HCT116 (cell line): ENCODE measurements at places on chromosomes 3 and 15.
A peak's percentile ranks its signal among the peaks of the same experiment; 100 is the strongest.

DNA sequence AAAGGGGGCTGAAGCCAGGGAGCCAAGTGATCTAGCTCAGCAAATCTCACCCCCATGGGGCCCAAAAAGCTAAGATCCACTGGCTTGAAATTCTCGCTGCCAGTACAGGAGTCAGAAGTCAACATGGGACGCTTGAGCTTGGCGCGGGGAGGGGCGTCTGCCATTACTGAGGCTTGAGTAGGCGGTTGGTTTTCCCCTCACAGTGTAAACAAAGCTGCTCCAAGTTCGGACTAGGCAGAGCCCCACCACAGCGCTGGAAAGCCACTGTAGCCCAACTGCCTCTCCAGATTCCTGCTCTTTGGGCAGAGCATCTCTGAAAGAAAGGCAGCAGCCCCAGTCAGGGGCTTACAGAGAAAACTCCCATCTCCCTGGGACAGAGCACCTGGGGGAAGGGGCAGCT lies 8.1 kb upstream of the SLC25A36 start:
- no peaks in the 10 kb centered on the region for H3K36me3 ChIP-seq
- H3K27me3 ChIP-seq, result no peaks in the 10 kb centered on the region
- H3K4me3 ChIP-seq, result no peak overlapping the region

- H3K4me1 ChIP-seq, result no peaks in the 10 kb centered on the region
- H3K27me3 ChIP-seq, result no peaks in the 10 kb centered on the region
- H3K27ac ChIP-seq, result no peak overlapping the region
- no peak overlapping the region for H3K4me3 ChIP-seq
Measured at GRCh38 chr3:191425322-191425734, 35.6 kb upstream of the PYDC2 start.

- H3K27me3 ChIP-seq, result peaks cover 18% of the 10 kb centered on the region
- no peak for DNase-seq
- no peak overlapping the region for H3K27ac ChIP-seq
- no peak overlapping the region for H3K4me3 ChIP-seq
Measured at GRCh38 chr3:187621881-187622280, 48.3 kb downstream of the SST start.

GRCh38 chr3:45597171-45597570 lies 2.6 kb downstream of the LIMD1 start:
- no peak overlapping the region for H3K27ac ChIP-seq
- no peaks in the 10 kb centered on the region for H3K27me3 ChIP-seq
- H3K4me3 ChIP-seq, result no peak overlapping the region
- H3K36me3 ChIP-seq, result no peaks in the 10 kb centered on the region; the same call in 1 of the 2 replicates
- H3K4me1 ChIP-seq, result peaks cover 12% of the 10 kb centered on the region

- peaks cover 14% of the 10 kb centered on the region for H3K4me1 ChIP-seq
- peak overlapping the region; percentile 27; the same call in 1 of the 2 replicates for H3K27ac ChIP-seq
- peak; percentile 19 for DNase-seq
- H3K4me3 ChIP-seq, result no peak overlapping the region
Measured at GRCh38 chr3:30539206-30539605, 67.2 kb upstream of the TGFBR2 start.

DNA sequence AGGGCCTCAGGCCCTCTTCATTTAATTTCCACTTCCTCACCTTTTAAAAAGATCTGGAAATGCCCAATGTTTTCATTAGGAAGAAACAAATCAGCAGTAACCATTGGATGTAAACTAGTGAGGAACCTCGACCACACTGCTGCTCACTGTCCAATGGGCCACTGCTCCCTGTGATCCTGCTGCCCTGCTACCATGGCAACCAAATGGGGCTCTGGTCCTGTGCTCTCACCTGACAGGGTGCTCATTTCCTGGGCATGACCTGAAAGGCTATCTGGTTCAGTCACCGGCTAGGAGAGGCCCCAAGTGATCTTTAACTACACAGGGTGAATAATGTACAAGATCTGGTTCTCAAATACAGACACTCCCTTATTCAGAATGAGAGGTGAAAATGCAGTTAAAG lies 54.6 kb downstream of the ARHGEF3 start:
- no peaks in the 10 kb centered on the region for H3K4me1 ChIP-seq
- no peak for DNase-seq
- H3K36me3 ChIP-seq, result no peaks in the 10 kb centered on the region; the same call in 1 of the 2 replicates
- no peaks in the 10 kb centered on the region for H3K27me3 ChIP-seq

- no peak for DNase-seq
- peaks cover 25% of the 10 kb centered on the region; the same call in 1 of the 2 replicates for H3K27me3 ChIP-seq
- peaks cover 7% of the 10 kb centered on the region; the same call in 1 of the 2 replicates for H3K4me1 ChIP-seq
- no peaks in the 10 kb centered on the region for H3K36me3 ChIP-seq
Measured at GRCh38 chr3:168248383-168249204, 152.9 kb upstream of the GOLIM4 start.

GRCh38 chr3:59818033-59818918 lies 768.5 kb upstream of the CFAP20DC start:
- peak; percentile 85 for DNase-seq
- H3K36me3 ChIP-seq, result no peaks in the 10 kb centered on the region
- peaks cover 31% of the 10 kb centered on the region for H3K4me1 ChIP-seq
- no peaks in the 10 kb centered on the region for H3K27me3 ChIP-seq
- H3K27ac ChIP-seq, result peak overlapping the region; percentile 85

- no peak overlapping the region for H3K27ac ChIP-seq
- no peak overlapping the region for H3K4me3 ChIP-seq
- no peak for DNase-seq
- H3K27me3 ChIP-seq, result no peaks in the 10 kb centered on the region
- no peaks in the 10 kb centered on the region for H3K36me3 ChIP-seq
Measured at GRCh38 chr3:164806188-164806587, 272.1 kb downstream of the SI start.

DNA sequence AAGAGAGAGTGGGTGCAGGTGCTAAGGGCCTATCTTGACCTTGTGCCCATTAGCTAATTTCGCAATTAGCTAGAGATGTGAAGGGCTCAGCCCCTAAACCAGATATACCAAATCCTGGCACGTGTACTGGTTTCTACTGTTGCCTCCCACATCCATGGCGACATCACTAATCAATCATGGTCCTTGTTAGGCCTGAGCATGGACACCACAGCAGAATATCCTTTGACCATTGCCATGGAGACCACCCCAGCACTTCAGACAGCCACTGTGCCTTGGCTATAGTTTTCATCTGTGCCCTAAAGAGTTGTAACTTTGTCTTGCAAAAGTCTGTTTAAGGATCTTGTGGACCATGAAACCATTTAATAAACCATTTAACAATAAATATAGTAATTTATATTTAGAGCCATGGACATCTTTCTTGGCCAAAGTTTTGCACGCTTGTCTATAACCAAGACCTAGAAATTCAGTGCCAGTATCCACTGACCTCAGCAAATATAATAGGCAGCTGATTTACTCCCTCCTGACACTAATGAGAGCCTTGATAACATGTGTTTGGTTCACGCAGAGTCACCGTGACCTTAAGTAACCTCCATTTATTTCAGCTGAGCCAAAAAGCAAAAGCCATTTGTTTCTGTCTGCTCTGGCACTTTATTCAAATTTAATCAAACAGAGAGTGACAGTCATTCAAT lies 43.4 kb downstream of the COLQ start:
- no peak overlapping the region for H3K4me3 ChIP-seq
- no peak for DNase-seq
- H3K36me3 ChIP-seq, result no peaks in the 10 kb centered on the region
- no peak overlapping the region for H3K27ac ChIP-seq
- no peaks in the 10 kb centered on the region for H3K4me1 ChIP-seq

GRCh38 chr3:99686955-99687612 lies 48.7 kb downstream of the COL8A1 start:
- no peak overlapping the region for H3K27ac ChIP-seq
- no peaks in the 10 kb centered on the region for H3K36me3 ChIP-seq
- DNase-seq, result peak; percentile 51
- H3K4me1 ChIP-seq, result no peaks in the 10 kb centered on the region
- peaks cover 49% of the 10 kb centered on the region for H3K27me3 ChIP-seq
- no peak overlapping the region for H3K4me3 ChIP-seq

DNA sequence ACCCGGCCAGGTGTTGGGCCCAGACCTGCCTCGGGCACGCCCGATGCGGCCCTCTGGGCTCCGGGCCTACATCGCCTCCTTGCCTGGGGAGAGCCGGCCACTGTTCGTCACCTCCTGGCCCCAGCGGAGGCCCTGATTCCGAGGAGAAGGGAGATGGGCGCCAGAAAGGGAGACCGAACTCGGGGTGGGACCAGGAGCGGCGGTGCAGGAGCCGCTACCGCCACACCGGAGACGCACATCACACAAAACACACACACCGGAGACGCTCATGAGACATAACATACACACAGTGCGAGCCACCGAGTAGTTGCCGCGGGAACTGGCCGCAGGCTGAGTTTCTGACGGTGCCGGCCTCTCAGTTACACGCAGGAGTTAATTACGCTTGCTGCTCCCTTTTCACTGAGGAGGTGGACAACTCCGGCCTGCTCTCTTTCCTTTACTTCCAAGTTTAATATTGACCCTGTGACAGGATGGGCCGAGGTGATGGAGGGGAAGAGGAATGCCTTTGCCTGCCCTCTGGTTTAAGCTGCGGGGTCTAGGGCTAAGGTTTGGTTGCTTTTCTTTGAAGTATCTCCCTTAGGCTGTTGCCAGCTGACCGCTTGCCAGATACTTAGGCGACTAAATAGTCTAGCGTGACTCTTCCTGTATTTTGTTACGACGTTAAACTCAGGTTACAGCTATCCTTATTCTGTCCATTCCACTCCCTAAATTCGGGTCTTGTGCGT lies 570 bp downstream of the PCNP start:
- peak overlapping the region; percentile 95 for H3K4me3 ChIP-seq
- peak overlapping the region; percentile 91 for H3K27ac ChIP-seq
- H3K27me3 ChIP-seq, result no peaks in the 10 kb centered on the region

GRCh38 chr3:127750226-127751031 lies 71.9 kb downstream of the MGLL start:
- H3K4me1 ChIP-seq, result peaks cover 16% of the 10 kb centered on the region
- no peak overlapping the region for H3K4me3 ChIP-seq
- no peak for DNase-seq
- H3K27me3 ChIP-seq, result no peaks in the 10 kb centered on the region

GRCh38 chr15:83066734-83067637 lies at the start of gene BTBD1:
Gene BTBD1 (minus strand): TSS chr15:83067252. CDS start chr15:83067151, 101 bp downstream.
- peaks cover 9% of the 10 kb centered on the region; the same call in 1 of the 2 replicates for H3K4me1 ChIP-seq
- no peaks in the 10 kb centered on the region for H3K27me3 ChIP-seq
- peak within 1 kb of the TSS; percentile 91 for H3K4me3 ChIP-seq
- H3K27ac ChIP-seq, result peak within 1 kb of the TSS; percentile 97
